Frontal cortex (tissue), 4 donors: ENCODE measurements at places on chromosomes 3 and 15. TPM values are rescaled to one million over a fixed set of nuclear protein-coding genes. Genes with fewer than 3 reads are reported as not detected.

GRCh38 chr15:52252781-52253180, 42.8 kb downstream of the MYO5C start:
- DNase-seq = no peak

SLCO2A1 gene
- under 0.01 TPM for total RNA-seq

GRCh38 chr3:13134879-13135206, 61.6 kb upstream of the IQSEC1 start:
- DNase-seq = no peak

- DNase-seq = no peak
Observed at GRCh38 chr15:100931143-100931890, 12.2 kb downstream of the LRRK1 start.

GRCh38 chr3:119683421-119683820, 6.2 kb upstream of the COX17 start:
- DNase-seq = no peak

MCTP2 gene
- total RNA-seq = 1.2 TPM

- DNase-seq = no peak
Observed at GRCh38 chr15:43412096-43412495, 41.2 kb downstream of the TUBGCP4 start.

GRCh38 chr3:16538507-16538906, 25.0 kb upstream of the RFTN1 start:
- no peak for DNase-seq

SAMMSON gene
- total RNA-seq = not detected

- DNase-seq = no peak
Observed at GRCh38 chr3:53484984-53485383, 9.4 kb upstream of the CACNA1D start.

DNA sequence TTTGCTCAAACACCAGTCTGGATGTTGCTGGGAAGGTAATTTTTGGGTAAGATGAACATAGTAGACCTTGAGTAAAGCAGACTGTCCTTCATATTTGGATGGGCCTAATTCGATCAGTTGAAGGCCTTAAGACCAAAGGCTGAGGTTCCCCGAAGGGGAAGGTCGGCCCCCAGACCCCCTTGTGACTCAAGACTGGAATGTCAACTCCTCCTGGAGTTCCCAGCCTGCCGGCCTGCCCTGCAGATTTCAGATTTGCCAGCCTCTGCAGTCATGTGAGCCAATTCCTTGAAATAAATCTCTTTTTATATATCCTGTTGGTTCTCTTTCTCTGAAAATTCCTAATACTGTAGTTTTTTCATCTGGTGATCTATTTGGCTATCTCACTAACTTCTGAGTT, 146.5 kb downstream of the APBA2 start:
- no peak for DNase-seq

- DNase-seq = no peak
Observed at GRCh38 chr15:26561896-26562295, 211.0 kb downstream of the GABRB3 start.

GRCh38 chr3:180340395-180340794, 261.6 kb upstream of the TTC14 start:
- no peak for DNase-seq

NANOGP8 gene
- total RNA-seq = not detected

- DNase-seq = no peak
Observed at GRCh38 chr3:59460068-59460467, 410.2 kb upstream of the CFAP20DC start.

DNA sequence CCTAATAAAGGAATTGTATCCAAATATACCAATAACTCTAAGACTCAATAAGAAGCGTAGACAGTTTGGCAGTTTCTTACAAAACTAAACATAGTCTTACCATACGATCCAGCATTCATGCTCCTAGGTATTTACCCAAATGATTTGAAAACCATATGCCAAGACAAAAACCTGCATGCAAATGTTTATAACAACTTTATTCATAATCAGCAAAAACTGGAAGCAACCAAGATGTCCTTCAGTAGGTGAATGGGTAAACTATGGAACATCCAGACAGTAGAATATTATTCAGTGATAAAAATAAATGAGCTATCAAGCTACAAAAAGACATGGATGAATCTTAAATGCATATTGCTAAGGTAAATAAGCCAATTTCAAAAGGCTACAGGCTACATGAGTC, 58.4 kb downstream of the SYN2 start:
- no peak for DNase-seq

GRCh38 chr15:39456582-39457330, 124.1 kb upstream of the THBS1 start:
- no peak for DNase-seq

DNA sequence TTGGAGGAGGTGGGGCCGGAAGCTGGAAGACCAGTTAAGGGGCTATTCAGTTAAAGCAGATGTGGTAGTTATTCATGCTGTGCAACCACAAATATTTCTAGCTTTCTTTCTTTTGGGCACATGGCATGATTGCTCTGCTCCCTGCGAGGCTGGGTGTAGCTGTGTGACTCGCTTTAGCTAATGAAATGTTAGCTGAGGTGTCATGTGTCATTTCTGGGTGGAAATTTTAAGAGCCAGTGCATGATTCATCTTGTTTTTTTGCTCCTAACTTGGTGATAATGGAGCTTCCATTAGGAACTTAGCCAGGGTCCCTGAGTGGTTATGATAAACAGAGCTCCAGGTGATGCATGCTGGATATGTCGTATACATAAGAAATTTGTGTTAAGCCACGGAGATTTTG, 300.6 kb downstream of the SATB1 start:
- no peak for DNase-seq

GRCh38 chr3:98733053-98733811, 29.9 kb upstream of the ST3GAL6 start:
- DNase-seq = peak; percentile 35

GRCh38 chr3:127987309-127987995, 64.8 kb upstream of the SEC61A1 start:
- no peak for DNase-seq

DNA sequence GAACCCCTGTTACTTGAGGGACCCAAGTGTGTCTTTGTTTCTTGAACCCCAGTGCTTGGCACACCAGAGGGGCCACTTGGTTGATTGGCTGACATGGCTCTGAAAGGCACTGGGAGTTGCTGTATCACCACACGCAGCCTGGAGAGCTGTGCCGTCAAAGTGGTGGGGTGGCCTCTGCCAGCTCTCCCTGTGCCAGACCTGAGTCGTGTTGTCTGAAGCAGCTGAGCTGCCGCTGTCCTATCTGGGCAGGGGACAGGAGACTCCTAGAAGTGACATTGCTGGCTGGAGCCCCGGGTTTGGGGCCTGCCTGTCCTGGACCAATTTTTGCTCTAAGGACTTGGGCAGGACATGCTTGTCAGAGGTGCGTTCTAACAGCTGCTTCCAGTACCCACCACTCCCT, 5.5 kb upstream of the SNX22 start:
- no peak for DNase-seq

DNA sequence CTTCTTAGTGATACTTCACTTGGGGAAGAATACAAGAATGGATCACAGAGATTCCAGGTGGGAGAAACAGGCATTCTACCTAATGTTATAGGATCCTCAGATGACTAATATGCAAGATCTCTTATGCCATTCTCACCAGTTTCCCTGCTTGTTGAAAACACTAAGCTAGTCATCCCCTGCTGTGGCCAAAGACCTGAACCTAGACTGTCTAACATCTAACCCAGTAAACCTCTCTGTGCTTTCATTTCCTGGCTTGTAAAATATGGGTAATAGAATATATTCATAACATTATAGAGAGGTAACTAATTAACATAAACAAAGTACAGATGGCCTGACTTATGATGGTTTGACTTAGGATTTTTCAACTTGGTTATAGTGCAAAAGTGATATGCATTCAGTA, 776.3 kb downstream of the TUSC7 start:
- no peak for DNase-seq

DNA sequence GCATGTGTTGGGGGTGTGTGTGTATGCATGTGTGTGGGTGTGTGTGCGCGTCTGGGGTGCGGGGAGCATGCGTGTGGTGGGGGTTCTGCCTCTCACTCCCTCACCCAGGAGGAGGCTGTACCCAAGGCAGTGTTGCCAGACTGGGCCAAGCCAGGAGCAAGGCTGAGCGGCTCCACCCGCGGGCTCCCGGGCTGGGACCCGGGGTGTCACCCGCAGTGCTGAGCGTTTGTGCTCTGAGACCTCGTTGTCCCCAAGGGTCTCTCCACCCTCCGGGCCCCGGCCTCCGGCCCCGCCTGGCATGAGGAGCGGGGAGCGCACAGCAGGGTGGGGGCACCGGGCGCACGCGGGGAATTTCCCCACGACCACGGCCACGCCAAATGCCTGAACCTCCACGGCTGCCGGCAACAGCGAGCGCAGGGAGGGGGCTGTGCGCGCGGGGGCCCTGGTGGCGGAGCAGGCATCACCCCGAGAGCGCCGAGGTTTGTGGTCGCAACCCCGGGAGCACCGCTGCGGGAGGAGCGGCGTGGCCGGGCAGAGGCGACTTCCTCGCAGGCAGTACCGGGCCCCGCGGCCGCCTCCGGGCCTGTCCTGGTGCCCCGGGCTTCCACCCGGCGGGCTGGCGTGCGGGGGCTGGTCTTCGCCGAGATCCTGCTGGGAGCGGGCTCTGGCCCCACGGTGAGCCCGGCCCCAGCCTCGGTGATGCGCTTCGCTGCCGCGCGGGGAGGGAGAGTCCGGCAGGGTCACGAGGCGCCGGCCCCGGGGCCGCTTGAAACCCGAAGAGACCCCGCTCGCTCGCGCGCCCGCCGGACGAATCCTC, 7.4 kb upstream of the OCA2 start:
- DNase-seq = no peak

- DNase-seq = no peak
Observed at GRCh38 chr3:64903006-64903405, 215.2 kb upstream of the ADAMTS9 start.

DNA sequence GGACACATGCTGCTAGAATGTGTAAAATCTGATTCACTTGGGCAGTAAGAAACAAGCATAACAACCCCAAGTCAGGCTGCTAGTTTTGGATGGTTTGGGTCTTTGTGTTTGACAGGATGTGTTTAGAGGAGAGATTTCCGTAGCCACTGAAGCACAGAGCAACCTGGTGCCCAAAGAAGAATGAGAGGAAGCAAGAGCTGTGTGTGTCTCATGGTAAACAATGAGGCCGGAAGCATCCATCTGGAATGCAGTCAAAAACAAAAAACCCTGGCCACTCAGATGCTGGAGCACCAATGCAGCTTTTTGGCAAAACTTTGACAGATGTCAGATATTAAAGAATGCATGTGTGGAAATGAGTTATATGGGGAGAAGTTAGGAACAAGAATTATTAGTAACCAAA, 39.4 kb upstream of the SNRK start:
- DNase-seq = no peak

GRCh38 chr15:48025118-48025517, 95.7 kb upstream of the SLC24A5 start:
- DNase-seq = no peak

- no peak for DNase-seq
Observed at GRCh38 chr3:56622381-56622780, 60.7 kb downstream of the TASOR start.

DNA sequence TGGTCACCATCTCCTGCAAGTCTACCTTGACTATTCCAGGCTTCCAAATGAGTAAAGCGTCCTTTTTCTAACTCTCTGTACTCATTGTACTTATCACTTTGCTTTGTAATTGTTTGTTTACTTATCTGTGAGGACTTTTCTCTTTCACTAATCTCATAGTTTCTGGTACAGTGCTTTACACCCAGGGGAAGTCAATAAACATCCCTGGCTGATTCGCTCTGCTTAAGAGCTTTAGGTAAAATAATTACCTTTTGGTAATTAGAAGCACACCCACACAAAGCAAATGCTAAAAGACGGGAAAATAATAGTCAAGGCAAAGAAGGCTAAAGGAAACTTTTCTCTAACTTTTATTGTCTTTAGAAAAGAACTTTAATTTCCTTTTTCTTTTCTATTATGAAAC, 466.9 kb upstream of the ROBO1 start:
- DNase-seq = no peak

GRCh38 chr3:55765398-55765797, 278.3 kb upstream of the WNT5A start:
- DNase-seq = no peak

DNA sequence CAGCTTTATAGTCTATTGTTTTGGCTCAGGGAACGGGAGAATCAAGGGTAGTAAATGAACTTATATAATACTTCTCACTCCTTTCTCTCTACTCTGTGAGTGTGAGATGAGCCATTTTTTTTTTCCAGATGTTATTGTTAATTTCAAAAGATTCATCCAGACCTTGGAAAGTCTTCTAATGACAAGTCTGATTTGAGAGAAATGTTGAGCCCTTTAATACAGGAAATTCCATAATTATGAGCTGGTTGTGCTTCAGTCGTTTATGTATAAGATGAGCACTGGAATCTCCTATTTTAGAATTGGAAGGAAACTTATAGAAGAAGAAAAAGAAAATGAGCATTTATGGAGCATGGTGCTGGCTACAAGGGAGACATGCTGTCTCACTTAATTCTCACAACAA, 92.0 kb downstream of the FBN1 start:
- DNase-seq = no peak

GOLGA6B gene
- total RNA-seq = not detected

DNA sequence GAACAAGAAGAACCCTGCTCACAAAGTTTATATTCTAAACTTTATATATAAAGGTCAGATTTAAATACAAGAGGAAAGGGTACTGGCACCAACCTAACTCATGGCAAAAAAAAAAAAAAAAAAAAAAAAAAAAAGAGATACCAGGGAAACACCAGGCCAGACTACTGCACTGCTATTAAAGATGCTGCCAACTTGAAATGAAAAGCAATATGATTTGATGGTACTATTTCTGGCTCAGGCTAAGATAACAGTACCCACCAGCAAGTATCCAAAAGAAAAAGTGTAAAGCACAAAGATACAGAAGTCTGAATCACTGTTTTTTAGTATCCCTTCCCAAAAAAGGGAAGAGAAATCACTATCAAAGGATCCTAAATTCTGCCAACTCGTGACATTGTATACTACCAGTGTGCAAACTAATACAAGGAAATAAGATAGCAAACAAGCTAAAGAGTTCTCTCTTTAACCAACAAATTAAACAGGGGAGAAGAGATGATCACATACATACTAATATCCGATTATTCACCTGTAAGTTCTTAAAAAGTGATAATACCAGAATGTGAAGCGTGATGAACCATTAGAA, 28.4 kb downstream of the PEAK1 start:
- DNase-seq = no peak

GRCh38 chr3:154783061-154783460, 297.1 kb upstream of the MME start:
- DNase-seq = no peak

DNA sequence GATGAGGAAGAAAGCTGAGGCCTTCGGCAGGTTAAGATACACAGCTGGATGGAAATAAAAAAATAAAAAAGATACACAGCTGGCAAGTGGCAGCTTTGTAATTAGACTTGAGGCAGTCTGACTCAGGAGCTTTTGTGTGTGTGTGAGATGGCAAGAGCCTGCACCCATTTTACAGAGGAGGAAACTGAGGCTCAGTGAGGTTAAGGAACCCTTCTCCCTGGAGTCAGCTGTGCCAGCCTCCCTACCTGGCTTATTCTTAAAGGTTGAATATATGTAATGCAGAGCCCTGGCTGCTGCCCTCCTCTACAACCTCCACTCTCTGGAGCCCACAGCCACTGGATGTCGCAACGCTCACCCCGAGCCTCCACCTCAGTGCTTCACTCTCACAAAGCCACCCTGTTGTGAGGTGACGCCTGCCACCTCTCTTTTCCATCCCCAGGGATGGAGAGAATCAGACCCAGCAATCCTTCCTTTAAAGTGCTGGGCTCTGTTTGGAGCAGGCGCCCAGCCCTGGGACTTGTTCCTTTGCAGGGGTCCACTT, 20.6 kb upstream of the FAM107A start:
- no peak for DNase-seq

ZIC4 gene
- total RNA-seq = 2.4 TPM
